Naive thymus-derived CD4-positive, alpha-beta T cell (primary cell): ENCODE measurements at places on chromosomes 3 and 15. TPM values are rescaled to one million over a fixed set of nuclear protein-coding genes. Genes with fewer than 3 reads are reported as not detected.

Gene CCDC80
- not detected for total RNA-seq

Gene ZNF860
- 0.32 TPM for total RNA-seq

- H3K27ac ChIP-seq: no peak overlapping the region
- no peaks in the 10 kb centered on the region for H3K4me1 ChIP-seq
- DNase-seq: no peak
Observed at GRCh38 chr3:16741890-16742289, 136.7 kb upstream of the DAZL start.

GRCh38 chr3:23324745-23325144, 121.6 kb downstream of the UBE2E2 start:
- no peaks in the 10 kb centered on the region for H3K4me1 ChIP-seq
- H3K4me3 ChIP-seq: no peak overlapping the region
- DNase-seq: no peak
- H3K36me3 ChIP-seq: no peaks in the 10 kb centered on the region
- no peaks in the 10 kb centered on the region for H3K27me3 ChIP-seq

DNA sequence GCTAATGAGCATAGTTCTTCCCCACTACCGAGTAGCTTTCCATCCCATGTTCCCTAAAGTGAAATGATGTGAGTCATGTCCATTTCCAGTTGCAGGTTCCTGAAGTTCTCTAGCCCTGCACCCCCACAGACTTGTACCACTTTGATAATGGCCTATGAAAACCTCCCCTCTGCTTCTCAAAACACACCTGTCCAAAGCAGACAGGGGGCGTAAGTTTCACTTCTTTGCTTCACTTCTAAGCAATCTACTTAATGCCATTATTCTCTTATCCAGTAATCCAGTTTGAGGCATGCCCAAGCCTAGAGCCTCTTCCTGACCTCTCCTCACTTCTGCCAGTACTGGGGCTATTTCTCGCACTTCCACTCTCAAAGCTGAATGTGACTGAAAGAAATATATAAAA, 305.1 kb downstream of the IGSF11 start:
- no peak for DNase-seq
- H3K36me3 ChIP-seq: no peaks in the 10 kb centered on the region
- H3K27me3 ChIP-seq: no peaks in the 10 kb centered on the region

GRCh38 chr15:70778258-70779076, 15.1 kb upstream of the UACA start:
- no peak overlapping the region for H3K4me3 ChIP-seq
- H3K27ac ChIP-seq: no peak overlapping the region
- DNase-seq: no peak
- no peaks in the 10 kb centered on the region for H3K4me1 ChIP-seq
- H3K36me3 ChIP-seq: no peaks in the 10 kb centered on the region

DNA sequence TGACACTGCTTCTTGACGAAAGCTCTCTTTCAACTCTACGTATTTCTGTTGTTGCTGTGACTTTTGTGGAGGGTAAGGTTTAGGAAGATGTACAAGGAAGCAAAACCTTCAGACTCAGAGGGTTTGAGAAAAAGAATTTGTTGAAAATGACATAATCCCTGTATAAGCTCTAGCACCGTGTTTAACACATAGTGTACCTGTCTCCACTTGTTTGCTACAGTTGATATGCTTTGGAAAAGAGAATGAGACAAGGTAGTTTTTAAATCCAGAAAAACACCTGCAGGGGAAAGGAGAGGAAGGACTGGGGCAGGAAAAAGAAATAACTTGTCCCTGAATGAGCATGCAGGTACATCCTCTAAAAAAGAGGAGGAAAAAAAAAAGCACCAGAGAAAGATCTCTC, 29.6 kb upstream of the CP start:
- H3K27me3 ChIP-seq: no peaks in the 10 kb centered on the region
- no peak overlapping the region for H3K4me3 ChIP-seq
- H3K36me3 ChIP-seq: no peaks in the 10 kb centered on the region
- no peaks in the 10 kb centered on the region for H3K4me1 ChIP-seq

DNA sequence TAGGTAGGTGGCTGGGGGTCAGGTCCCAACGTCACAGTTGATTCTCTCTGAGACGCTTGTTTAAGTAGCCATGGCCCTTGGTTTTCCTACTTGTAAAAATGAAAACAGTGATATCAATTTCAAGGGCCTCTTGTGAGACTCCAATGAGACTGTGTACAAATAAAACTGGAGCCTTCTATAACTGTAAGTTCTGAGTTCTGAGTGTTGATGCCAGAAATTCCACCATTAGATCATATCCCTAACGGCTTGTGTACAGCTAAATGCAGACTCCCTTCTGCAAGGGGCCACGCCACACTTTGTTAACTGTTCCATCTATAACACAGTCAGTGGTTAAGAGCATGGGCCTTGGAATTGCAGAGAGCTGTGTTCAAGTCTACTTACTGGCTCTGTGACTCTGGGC, 267.3 kb downstream of the TLE3 start:
- H3K4me1 ChIP-seq: no peaks in the 10 kb centered on the region
- no peak overlapping the region for H3K4me3 ChIP-seq
- no peak for DNase-seq

GRCh38 chr3:13277196-13277813, 142.8 kb downstream of the NUP210 start:
- no peak overlapping the region for H3K27ac ChIP-seq
- H3K27me3 ChIP-seq: no peaks in the 10 kb centered on the region
- no peak for DNase-seq
- H3K36me3 ChIP-seq: no peaks in the 10 kb centered on the region

DNA sequence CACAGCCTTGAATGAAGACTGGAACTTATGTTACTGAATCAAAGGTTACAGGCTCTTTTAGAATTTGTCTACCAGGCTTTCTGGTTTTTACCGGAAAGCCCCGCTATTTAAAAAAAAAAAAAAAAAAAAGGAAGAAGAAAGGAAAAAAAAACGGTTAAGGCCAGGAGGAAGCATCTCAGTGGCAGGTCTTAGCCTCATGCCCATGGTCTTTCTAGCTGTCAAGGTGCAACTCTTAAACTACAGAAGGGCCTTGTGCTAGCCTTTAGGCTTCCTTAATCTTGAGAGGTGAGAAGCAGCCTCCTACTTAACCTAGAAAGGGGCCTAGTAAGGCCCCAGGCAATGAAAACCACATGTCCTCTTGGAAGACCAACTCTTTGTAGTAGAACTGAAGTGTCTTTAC, 77.5 kb downstream of the TBC1D5 start:
- no peaks in the 10 kb centered on the region for H3K27me3 ChIP-seq
- no peak for DNase-seq
- no peaks in the 10 kb centered on the region for H3K36me3 ChIP-seq
- no peak overlapping the region for H3K27ac ChIP-seq
- H3K4me1 ChIP-seq: no peaks in the 10 kb centered on the region
